ENCODE measurements at places on chromosomes 5 and 9.

DNA sequence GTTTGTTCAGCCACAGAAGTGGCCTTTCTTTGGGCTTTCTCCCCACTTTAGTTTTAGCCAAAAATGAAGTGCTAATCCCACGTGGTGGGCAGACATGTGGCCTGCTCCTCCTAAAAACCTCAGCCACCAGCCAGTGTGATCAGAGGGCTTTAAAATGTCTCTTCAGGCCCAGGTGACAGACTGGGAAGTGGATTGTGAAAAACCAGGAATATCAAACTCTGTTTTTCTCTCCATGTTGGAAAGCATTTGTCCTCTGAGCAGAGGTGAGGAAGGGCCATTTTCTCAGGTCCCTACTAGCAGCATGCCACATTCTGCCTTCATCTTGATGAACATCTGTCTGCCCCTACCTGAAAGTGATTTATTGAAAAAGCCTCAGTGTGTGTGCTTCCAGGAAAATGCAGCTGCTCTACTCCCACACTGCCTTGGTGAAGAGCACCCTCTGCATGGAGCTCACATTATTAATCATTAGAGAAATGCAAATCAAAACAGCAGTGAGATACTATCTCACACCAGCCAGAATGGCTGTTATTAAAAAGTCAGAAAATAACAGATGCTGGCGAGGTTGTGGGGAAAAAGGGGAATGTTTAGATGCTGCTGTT lies 181.2 kb upstream of the DMAC1 start:
- no peak for DNase-seq

- DNase-seq = no peak
These were observed 44.2 kb downstream of the NIPSNAP3B start for GRCh38 chr9:104808035-104808614.

DNA sequence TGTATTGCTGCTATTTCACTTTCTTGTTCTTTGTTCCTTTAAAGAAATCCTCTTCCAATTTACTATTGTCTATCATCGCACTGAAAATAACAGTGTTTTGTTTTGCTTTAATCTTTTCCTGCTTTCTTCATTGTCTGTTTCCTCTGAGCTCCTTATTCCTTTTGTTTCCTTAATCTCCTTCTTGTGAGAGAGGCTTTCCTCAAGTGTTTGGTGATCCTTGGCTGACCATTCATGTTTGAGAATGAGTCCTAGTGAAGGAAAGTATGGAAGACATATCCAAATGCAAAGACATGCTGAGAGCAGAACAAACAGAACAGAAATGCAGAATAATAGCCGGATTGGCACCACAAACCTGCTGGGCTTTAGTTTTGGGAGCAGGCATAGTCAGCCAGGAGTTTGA lies 42.0 kb upstream of the ENTREP1 start:
- DNase-seq = no peak

DNA sequence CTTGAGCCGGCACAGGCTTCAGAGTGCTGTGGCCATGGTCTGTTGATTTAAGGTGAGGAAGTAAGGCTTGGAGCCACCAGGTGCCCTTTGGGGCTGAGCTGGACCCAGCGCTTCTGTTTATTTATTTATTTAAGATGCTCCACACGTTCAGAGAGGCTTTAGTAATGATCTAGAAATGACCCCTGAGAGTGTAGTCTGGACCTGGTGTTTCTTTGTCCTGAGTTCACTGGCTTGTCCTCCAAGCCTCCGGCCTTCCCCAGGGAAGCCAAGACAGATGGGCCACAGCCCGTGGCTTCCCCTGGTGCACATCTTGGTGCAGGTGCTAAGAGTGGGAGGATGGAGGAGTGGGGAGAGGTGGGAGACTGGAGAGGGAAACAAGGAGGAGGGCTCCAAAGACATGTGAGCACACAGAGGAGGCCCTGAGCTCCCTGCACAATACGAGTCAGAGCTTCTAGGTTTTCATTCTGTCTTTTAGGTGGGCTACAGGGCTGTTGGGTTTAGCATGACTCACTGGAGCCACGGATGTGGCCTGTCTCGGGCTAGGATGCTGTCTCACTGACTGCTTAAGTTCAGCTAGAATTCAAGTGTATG lies 56.9 kb downstream of the AHRR start:
- peak; percentile 51 for DNase-seq

DNA sequence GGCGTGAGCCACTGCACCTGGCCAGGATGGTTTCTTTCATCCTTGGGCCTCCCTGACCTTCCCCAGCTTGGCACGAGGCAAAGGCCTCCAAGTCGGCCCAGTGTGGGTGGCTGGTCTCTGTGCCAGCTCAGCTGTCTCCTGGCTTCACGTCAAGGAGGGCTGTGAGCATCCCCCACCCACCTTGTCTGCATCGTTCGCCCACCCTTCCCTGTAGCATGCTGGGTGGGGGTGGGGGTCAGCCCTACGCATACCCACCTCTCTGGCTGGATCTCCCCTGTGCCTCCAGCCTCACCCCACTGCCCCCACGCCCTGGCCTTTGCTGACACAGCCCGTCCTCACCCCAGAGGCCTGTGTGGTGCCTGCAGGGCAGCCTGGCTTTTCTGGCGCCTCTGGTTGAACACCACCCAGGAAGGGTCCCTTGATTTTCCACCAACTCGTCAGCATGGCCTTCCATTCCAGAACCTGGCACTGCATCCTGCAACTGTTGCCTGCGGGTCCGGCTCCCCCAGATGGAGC lies 8.8 kb upstream of the WDR5 start:
- DNase-seq = no peak

DNA sequence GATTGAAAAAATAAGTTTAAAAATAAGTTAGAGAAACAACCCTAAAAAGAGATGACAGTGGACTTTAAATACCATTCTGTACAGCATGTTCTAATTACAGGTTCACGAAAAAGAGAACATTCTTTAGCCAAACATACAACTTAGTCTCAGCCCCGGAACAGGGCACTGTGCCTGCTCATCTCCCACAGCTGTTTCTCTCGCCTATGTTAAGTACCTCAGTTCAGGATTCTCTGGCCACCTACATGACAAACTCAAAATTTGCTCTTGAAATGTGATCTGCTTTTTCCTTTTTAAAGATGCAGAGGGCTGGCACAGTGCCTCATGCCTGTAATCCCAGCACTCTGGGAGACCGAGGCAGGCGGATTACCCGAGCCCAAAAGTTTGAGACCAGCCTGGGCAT lies 52.3 kb downstream of the MYO10 start:
- DNase-seq = no peak

GRCh38 chr5:80941496-80941895 lies 18.7 kb upstream of the RASGRF2 start:
- no peak for DNase-seq

DNA sequence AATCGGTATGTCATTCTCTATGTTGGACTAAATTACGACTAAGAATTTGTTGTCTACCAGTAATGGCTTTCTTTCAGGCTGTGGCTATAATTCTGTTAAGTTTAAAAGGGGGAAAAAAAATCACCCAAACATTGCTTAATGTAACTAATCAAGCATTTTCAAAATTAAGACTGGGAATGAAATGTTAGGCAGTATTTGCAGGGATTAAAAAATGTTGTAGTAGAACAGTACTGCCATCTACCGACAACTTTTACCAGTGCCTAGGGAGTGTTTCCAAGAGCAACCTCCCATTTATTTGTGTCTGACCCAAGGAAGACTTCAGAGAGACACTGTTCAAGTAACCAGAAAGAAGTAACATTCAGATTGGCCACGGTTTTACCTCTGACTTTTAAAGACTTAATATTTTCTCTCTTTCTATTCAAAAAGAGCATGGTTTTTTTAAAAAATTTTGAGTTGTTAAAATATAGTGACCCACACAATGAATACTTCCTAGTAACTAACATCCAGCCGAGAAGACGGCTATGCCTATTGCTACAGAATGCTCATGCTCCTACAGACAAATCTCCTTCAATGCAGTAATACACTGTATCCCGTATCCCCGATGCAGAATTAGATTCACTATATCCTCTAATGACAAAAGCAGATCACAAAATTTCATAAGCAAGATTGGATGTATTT lies 92.4 kb downstream of the ARL15 start:
- DNase-seq = no peak

DNA sequence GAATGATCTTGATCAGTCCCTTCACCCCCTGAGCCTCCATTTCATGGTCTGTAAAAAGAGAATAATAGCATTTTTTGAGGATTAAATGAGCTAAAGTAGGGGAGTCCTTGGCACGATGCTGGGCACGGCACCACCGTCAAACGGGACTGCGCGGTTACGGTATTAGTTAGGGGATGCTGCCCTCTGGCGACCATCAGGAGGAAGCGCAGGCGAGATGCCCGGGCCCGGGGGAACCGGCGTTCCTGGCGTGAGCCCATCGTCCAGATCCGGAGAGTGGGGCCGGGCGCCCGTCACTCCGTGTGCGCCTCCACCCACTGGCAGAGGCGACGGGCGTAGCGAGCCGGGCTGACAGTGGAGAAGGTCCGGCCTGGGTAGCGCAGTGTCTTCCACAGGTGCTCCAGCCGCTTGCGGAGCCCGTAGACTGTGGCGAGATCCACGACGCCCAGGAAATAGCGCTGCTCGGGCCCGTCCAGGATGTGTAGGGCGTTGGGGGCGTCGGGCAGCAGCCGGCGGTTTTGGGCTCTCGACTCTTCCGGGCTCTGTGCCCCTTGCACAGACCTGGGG lies 4.8 kb upstream of the ST6GALNAC4 start:
- DNase-seq = peak; percentile 76

- no peak for DNase-seq
These were observed 545 bp upstream of the CTSV start for GRCh38 chr9:97039514-97039860.

DNA sequence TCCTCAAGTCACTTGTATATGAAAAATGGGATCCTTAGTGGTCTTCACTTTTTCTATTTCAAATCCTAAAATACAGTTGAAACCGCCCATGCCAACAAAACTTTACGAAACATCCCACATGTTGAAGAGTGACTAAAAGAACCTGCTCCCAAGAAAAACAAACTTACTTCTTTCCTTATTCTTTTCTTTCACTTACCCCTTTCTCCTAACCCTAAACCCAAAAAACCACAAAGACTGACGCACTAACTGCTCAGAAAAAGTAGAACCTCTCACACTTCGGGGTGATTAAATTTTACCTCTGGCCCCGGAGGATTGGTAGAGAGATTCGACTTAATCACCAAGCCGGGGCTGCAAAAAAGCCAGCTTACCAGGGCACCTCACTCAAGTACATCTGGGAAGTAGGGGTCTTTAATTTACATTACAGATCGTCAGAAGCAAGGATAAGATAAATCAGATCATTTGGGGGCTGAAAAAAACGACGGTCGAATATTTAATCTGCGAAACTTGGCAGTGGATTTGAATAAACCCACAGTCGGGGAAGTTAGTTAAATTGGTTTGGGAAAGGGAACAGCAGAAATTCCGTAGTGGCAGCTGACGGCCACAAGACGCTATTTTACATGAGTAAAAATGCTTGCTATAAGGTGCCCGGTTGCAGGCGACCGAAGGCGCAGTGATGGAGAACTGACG lies 1.3 kb downstream of the CDO1 start:
- DNase-seq = no peak

- peak; percentile 30 for DNase-seq
These were observed 13.6 kb downstream of the ARHGAP26 start for GRCh38 chr5:142783601-142784341.

DNA sequence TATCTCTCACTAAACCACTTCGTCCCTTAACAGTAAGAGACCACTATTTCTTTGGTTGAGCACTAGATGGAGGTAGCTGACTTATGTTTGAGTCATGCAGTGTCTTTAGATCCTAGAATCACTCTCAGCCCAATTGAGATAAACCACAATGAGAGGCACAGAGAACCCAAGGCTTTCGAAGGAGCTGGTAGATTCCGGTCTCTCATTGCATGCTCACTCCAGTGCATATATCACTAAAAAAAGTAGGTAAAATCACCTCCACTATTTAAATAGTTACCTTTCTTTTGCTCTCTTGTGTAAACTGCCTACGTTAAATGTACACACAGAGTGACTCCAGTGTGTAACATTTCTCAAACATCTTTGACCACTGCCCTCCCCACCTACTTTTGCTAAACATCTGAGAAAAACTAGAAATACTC lies 27.6 kb downstream of the ACTL7A start:
- no peak for DNase-seq

- no peak for DNase-seq
These were observed 1.5 kb downstream of the ZNF189 start for GRCh38 chr9:101400120-101400519.

DNA sequence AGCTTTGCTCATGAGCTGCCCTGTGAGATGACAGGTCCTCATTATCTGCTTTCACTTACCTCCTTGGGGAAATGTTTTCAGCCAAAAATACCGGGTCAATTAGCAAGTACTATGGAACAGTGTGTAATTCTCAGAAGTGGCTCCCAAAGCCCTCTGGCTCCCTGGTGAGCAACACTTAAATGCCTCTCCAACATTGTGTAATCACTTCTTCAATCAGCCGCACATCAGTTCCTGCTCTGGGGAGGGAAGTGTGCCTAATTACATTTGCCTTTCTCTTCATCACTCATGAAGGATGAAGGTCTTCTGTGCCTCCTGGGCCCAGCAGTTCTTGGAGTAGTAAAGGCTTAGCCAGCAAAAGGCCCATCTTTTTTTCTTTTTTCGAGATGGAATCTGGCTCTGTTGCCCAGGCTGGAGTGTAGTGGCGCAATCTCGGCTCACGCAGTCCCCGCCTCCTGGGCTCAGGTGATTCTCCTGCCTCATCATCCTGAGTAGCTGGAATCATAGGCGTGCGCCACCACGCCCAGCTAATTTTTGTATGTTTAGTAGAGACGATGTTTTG lies 23.1 kb downstream of the NIM1K start:
- DNase-seq = no peak

DNA sequence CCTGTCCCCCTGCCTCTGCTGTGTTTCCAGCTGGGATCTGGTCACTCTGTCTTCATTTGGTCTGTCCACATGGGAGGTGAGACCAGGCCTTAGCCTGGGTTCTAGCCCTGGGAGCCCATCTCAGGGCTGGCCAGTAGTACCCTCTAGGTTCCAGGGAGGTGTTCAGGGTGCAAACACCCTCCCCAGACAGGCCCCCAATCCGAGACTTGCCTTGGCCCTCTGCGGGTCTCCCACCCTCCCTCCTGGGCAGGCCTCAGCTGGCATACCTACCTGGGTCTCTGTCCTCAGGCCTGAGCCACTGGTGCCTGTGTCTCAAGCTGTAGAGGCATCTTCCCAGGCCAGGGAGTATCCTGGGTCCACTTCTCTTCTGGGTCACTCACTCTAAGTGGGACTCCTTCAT lies 925 bp upstream of the SAPCD2 start:
- no peak for DNase-seq

DNA sequence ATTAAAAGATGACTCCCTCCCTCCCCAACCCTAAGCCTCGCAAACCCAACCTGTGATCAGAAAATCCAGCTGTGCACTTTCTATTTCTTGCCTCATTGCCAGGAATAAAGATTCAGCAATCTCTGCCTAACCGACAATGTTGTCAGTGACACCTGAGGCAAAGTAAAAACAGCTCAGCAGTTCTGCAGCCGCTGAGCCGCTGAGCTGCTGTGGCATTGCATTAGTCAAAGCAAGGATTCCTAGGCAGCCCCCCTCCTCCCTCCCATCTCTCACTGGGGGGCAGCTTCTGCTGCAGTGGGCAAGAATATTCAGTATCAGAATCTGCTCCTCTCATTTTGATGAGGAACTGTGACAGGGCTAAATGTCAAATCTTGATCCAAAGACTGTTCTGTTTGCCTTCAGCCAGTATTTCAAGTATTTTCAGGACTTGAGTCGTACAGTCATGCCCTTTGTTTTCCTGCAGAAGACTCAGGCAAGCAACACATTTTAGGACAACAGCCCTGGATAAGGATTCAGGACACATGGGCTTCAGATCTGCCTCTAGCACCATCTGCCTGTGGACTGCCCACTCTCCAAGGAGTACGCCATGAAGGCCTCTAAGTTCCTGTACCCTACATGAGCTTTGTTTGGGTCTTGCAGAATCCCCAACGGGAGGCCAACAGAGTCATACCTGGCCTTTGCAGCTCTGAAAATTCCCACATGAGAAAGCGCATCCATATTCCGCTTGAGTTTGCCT lies 41.1 kb upstream of the DAP start:
- DNase-seq = no peak

GRCh38 chr5:82777106-82777505 lies 300.1 kb downstream of the TMEM167A start:
- no peak for DNase-seq

All from stimulated activated CD4-positive, alpha-beta T cell treated with anti-CD3 and anti-CD28 coated beads, Interleukin-4, amount 100 ng/mL, for 1 hour (primary cell).